CD8-positive, alpha-beta T cell (primary cell): ENCODE measurements at places on chromosomes 3 and 15. TPM values are rescaled to one million over a fixed set of nuclear protein-coding genes. Genes with fewer than 3 reads are reported as not detected.

The CALML4 gene
- 0.68 TPM for total RNA-seq

The RASSF1 gene
- 89.3 TPM for total RNA-seq

The CFAP100 gene
- total RNA-seq: not detected

The ZNF80 gene
- 1.6 TPM for total RNA-seq

The SELENOT gene
- 139 TPM for total RNA-seq

The ZNF619 gene
- total RNA-seq: 2.2 TPM
